Effector memory CD8-positive, alpha-beta T cell (primary cell): ENCODE measurements at places on chromosomes 3 and 15.

DNA sequence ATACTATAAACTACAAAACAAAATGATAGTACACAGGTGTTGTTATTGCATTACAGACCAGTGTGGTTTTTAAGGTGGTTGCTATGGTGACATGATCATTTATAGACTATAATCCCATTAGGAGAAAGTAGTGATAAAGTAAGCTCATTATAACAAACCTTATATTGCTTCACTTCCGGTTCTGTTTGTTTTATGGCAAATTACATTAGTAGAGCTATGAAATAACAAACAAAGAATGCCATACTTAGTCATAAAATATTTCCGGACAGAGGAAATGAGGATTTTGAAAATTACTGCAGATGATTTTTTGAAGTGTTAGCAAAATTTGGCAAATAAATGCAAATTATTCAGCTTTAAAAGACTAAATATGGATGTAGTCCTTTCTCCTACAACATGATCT, 640.4 kb upstream of the ARPP21 start:
- no peak for DNase-seq

DNA sequence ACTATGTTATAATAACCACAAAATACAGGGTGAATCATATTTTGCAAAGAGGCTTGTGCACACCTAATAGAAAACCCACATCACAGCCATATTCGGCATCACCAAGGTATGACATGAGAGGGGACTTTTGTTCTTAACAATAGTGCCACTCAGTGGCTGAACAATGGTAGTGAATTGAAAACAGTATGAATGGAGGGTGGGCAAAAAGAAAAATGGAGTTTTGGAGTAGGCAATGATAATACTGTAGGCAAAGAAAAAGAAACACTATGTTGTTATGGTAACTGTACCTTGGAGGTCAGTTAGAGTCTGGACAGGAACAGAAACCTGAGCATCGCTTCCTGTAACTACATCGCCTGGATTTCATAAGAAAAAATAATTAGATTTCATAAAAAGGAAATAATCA, 348.6 kb downstream of the PLCL2 start:
- peak; percentile 47 for DNase-seq

DNA sequence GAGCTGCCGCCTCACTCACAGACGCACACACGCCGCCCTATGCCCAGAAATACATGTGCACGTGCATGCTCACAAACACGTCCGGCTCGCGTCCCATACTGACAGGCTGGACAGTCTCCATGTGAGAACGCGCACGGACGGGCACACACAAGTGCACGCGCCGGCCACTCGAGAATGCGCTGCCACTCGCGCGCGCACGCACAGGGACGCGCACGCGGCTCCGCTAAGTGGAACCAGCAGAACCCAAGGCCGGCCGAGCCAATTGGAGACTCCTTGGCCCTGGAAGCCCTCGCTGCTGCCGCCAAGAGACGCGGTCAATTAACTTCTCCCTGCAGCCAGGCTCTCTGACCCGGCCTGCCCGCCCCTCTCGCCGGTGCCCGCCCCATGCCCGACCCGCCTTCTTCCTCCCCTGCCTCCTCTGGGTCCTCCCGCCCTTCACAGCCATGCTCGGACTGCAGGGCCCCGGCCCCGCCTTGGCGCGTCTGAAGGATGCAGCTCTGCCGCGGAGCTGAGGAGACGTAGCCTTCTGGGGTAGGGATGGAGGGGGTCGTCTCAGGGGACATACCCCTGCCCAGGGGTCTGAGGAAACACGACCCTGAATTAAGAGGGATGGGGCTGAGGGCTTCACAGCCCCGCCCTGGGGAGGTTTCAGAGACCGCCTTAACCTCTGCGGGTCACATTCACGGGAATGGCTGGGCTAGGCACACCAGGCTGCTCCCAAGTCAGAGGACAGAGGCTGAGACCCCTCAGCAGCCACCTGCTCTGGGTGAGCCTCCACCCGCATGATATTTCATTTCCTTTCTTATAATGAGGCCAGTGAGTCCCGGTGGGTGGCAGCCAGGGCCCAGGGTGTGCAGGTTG, 15.0 kb downstream of the PTH1R start:
- DNase-seq: no peak

DNA sequence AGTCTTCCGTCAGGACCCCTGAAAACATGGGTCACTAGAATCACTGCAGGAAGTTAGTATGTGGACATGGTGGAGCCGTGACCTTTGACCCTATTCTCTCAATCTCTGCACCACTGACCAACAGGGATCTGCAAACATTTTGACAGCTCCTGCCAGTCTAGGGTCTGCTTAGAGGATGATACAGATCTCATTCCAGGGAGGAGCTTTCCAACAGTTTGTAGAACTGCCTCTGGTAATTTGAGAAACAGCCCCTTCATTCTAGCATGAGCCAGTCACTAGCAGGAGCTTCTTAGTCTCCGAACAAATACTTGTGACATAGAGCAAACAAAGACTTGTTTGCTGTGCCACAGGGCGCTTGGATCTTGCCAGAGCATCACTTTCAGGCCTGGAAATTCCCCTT, 270.3 kb upstream of the CFAP20DC start:
- DNase-seq: no peak

GRCh38 chr3:33699275-33699674, 18.8 kb downstream of the CLASP2 start:
- DNase-seq: no peak

GRCh38 chr3:159945930-159946329, 42.7 kb upstream of the IL12A start:
- DNase-seq: no peak

DNA sequence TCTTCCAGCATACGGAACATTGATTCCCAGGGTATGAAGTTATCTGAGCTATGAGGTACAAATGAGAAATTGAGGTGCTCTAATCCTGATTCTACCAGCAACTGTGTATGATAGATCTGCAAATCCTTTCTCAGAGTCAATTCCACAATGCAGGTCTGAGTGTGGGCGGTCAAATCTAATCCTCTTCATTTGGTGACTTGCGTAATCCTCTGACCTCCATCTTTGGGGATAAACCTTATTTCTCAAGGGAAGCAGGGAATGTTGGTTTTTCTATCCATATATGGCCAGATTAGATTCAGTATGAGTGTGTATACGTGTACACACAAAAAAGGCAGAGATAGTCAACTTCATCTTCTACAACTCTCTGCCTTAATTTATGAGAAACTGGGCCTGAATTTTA, 348.4 kb upstream of the IL12A start:
- DNase-seq: no peak

- DNase-seq: no peak
Measured at GRCh38 chr15:90595763-90596155, 66.0 kb downstream of the CRTC3 start.
